ENCODE measurements at places on chromosomes 6 and 20.

DNA sequence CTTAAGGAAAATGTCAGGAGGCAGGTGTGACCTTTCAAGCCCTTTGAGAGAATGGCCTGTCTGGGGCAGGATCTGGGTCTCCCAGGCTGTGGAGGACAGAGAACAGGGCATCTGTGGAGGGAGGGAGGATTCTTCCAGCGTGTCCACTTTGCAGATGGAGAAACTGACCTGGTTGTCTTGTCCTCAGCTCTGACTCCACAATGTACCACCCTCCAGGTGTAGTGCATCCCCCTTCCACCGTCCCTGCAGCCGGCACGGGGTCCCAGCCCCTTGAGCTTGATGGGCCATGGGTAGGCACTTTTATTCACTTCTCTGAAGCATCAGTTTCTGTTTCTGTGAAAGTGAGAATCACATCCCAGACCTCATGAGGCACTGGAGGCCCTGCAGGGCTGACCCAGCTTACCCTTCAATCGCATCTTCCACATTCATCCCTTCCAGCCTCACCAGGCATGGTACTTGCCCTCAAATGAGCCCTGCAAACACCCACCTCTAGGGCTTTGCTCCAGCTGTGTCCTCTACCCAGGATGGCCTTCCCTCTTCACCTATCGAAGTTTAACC lies 4.6 kb upstream of the TGM2 start:
- DNase-seq = no peak

DNA sequence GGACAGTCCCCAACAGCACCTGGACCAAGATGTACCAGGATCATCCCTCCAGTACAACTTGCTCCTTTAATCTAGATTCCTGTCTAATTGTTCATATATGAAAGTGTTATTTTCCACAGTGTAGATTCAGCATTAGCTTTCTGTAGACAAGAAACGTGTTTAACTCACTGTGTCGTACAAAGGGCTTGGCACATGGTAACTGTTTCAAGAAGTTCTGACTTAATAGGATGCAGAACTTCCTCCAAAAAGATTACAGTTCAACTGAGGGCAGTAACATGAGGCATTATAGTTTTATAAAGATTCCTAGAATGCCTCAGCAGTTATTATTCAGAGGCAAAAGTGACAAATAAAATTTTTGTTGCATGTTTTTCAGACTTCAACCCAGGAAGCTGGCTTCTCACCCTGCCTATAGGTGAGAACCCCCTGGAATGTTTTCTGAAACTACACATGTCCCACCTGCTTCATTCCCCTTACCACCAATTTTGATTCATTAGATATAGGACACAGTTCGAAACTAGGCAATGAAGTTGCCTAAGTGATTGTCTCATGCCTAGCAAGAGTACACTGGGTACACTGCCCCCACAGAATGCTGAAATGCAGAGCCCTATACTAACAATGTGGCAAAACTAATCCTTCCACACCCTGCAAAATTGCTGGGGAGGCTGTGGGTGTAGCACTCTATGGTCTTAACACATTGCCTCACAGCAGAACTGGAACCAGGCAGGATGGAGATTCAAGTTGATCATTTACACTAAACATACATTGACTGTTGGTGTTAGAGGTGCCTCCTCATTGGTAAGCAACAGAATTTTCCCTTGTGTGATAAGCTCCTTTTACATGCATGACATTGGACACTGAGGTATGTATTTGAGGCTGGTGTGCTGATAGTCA lies 22.6 kb upstream of the SH3BGRL2 start:
- no peak for DNase-seq

DNA sequence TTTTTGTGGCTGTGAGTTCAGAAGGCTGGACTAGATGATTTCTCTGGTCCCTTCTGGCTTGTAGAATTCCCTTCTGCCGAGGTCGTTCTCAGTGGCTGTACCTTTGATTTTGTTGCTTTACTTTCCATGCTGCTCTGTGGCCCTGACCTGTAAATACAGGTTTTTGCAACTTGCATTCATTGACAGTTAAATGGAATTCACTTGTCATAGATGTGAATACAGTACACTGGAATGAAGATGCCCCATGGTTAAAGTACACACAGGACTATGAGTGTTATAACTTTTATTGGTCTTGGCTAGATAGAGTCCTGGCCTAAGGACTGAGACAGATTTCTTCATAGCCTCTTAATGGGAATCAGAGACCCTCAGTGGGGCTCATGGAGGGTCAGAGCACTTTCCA lies 12.9 kb upstream of the EFCAB8 start:
- DNase-seq = no peak

DNA sequence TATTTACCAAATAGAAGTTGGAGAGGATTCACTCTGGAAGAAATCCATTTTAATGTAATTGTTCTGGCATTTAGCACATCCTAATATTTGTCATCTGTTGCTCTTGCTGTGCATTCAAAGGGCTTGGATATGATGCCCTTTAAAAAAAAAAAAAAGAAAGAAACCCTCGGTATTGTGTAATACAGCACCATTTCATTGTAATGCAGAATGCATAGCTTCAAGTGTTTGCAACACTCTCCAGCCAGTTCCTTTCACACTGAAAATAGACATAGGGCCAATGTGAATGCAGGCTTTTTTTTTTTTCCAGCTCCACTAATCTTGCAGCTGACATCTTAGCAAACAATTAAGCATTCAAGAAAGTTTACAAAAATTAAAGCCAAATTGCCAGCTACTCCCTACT lies 197.4 kb upstream of the POU3F2 start:
- no peak for DNase-seq

- no peak for DNase-seq
Measured at GRCh38 chr20:61420781-61421180, 168.7 kb downstream of the CDH4 start.

DNA sequence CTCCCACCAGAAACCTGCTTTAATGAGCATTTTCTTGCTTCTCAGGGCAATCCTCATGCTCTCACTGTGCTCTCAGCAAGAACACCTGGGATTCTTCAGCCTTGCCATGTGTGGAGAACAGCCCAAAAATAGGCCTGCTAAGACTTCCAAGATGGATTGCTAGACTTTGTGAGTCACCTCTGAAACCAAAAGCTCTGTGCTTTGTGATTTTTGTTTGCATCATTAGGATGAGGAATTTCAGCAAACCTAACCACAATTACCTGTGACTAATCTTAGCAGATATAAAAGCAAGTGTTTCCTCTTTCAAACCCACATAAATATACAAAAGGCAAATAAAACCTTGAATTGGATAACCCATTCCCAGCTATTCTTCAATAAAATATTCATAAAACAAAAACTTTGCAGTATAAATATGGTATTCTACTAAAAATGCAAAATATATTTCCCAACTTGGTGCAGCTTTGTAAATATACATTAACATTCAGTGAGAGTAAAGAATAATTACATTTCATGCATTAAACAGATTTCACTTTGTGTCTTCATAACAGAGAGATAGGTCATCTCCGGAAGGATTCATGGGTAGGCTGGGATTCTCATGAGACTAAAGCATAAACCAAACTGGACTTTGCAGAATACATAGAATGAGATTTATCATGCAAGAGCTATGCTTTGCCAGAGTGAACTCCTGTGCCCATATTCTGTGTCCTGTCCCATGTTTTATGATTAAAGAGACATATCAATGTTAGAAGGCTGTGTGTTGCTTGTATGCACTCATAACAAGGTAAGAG lies 33.5 kb downstream of the TPBG start:
- DNase-seq = no peak

Measured in NCI-H2081 (cell line).